ENCODE measurements at places on chromosomes 2 and 18.

GRCh38 chr2:219511547-219512325, 2.5 kb upstream of the ASIC4 start:
- no peak for DNase-seq

GRCh38 chr2:10632230-10632629, 57.5 kb downstream of the NOL10 start:
- DNase-seq: no peak

DNA sequence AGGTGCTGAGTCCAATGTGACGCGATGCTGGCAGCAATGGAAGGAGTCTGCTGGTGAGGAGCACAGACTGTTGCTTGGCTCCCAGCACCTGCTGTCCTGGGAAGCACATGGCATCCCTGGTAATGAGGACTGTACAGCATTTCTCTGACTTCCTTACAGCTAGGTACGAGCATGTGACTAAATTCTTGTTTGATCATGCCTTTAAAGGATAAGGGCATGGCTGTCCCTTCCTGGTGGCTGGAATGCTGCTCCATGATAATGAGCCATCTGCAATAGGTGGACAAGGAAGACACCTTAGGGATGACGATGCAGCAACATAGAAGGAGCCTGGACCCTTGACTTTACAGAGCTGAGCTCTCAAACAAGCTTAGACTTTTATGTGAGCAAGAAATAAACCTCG, 278.0 kb upstream of the SPRED2 start:
- DNase-seq: no peak

- no peak for DNase-seq
Observed at GRCh38 chr2:150561076-150561475, 73.6 kb upstream of the RND3 start.

GRCh38 chr2:192139813-192140212, 54.9 kb downstream of the TMEFF2 start:
- no peak for DNase-seq

- DNase-seq: no peak
Observed at GRCh38 chr2:128410035-128410757, 91.5 kb upstream of the HS6ST1 start.

GRCh38 chr2:241870611-241871537, 1.3 kb downstream of the RTP5 start:
- no peak for DNase-seq

DNA sequence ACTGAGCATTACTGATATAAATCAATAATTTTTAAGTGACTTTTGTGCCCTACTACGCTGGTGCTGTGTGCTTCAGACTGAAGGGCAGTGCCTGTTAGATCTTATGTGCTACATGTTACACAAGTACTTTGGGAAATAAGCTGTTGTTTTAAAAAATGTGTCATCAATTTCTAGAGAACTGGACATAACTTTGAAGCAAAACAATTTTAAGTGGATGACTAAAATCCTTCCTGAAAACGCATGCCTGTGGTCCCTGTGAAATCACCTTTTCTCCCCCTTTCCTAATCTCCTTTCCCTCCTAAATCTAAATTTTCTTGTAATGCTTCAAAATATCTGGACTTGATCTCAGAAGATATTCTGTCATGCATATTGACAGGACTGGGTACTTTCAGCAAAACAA, 7.1 kb upstream of the IL1RL1 start:
- DNase-seq: no peak

- no peak for DNase-seq
Observed at GRCh38 chr2:8251291-8251690, 430.6 kb upstream of the ID2 start.

- DNase-seq: no peak
Observed at GRCh38 chr18:77397617-77398016, 148.0 kb downstream of the GALR1 start.

- no peak for DNase-seq
Observed at GRCh38 chr2:218125095-218125494, 733 bp upstream of the CXCR2 start.

DNA sequence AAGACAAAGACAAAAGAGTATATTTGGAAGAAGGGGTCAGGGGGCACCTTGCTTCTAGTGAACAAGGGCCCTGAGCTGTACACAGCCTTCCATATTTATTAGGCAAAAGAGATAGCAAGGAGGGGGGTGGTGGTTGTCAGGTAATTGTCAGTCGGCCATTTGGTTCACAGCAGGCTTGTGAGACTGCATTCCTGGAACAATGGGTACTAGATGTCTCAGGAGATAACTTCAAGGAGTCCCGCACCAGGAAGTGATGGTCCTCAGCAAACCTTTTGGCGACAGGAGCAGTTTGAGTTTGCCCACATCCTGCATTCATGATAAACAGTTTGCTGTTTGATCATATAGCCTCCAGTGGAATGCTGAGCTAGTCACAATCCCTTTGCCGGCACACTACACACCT, 376.4 kb upstream of the RAB12 start:
- DNase-seq: no peak

DNA sequence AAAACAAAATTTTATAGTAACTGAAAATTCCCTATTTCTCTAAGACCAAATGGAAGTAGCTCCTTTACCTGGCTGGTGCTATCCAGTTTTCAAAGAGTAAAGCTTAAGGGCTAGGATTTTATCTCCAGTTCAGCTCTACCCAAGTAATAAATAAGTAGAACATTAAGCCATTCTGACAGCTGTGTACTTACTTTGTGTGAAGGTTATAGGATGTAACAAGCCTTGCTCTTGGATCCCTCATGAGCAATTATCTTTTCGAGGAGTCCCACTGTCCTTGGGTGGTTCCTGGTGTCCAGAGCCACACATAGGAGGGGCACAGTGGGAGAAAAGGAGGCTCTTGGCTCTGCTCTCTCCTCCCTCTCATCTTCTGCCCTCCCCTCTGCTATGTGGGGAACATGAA, 45.5 kb downstream of the KIF5C start:
- DNase-seq: no peak

- DNase-seq: no peak
Observed at GRCh38 chr2:241722896-241723454, 11.5 kb upstream of the D2HGDH start.

- peak; percentile 79 for DNase-seq
Observed at GRCh38 chr18:7221424-7222155, 9.3 kb upstream of the LRRC30 start.

- no peak for DNase-seq
Observed at GRCh38 chr18:35547008-35547605, 34.4 kb upstream of the GALNT1 start.

DNA sequence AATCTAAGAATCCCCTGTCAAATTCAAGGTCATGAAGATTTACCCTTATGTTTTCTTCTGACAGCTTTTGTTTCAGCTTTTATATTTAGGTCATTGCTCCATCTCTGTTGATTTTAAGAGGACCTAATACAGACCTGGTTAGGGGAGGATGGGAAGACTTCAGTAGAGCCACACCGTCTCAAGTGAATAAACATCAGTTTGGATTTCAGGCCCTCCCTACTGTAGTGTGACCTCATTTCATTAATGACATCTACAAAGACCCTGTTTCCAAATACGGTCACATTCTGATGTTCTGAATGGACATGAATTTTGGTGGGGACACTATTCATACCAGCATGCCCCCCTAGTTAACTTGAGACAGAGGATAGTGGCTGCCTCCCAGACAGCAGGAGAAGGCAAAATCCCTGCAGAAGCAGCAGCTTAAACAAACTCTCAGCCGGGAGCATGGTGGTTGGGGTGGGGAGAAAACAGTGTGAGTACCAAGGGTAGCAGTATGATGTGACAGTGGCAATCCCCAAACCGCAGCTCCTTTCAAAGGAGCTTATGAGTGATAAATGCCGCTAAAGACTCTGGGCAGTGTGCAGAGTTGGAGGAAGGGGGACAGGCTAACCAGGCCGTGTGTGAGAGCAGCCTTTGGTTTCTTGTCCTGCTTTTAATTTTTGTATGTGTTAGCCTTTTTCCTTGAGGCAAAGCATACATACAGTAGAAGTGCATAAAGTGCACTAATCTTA, 65.9 kb upstream of the TNP1 start:
- no peak for DNase-seq

- DNase-seq: no peak
Observed at GRCh38 chr18:255171-255570, 12.7 kb downstream of the THOC1 start.

GRCh38 chr2:224412141-224413015, 10.5 kb upstream of the FAM124B start:
- DNase-seq: no peak

DNA sequence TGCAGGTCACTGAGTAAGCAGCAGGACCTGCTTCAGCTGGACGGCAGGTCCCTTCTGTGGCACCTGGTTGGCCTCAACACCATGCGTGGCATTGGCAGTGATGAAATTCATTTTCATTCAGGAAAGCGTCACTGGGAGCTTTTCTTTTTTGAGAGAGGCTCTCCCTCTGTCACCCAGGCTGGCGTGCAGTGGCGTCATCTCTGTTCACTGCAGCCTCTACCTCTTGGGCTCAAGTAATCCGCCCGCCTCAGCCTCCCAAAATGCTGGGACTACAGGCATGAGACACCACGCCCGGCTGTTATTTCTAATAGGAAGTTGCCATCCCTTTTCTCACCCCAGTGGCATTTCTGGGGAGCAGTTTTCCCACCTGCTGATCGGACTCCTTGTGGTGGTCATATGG, 39.3 kb downstream of the NCK2 start:
- DNase-seq: no peak

DNA sequence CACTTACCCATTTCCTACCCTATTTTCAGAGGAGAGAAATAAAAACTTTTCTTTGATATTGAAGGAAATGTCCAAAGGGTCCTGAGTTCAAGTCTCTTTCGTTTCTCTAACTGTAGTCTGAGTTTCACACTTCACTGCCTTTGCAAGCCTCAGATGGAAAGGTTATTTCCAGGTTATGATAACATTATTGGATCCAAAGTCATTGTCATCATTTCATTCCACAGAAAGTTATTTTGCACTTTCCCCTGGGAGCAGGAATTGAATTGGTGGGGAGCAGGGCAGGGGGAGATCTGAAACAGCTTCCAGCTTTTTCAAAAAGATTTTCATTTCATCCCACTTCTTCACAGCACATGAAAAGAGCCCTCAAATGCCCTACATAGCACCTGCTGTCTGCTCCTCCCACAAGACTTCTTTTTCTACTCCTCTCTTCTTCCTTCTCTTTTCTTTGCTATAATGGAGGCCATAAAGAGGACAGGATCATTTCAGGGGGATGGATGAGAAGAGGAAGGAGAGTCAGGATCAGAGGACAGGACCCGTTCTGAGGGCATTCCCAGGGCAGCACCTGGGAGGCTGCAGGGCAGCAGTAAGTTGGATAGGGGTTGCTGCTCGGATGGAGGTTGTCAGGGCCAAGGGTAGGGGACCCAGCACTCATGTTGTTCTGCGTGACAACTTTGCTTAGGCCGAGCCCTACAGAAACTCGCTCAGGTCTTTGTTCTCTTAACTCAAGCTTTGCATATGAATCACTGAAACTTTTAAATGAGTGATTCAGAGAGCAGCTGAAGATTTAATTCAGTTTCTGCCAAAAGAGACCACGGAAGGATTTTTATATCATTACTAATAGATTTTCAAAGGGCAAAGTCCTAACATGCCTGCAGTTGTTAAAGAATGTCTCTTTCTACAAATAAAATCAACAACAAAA, 11.4 kb upstream of the GALNT5 start:
- DNase-seq: no peak

- DNase-seq: peak; percentile 31
Observed at GRCh38 chr2:130372833-130373807, 17.3 kb downstream of the PTPN18 start.

GRCh38 chr2:16203691-16204090, 263.3 kb downstream of the MYCN start:
- DNase-seq: no peak

DNA sequence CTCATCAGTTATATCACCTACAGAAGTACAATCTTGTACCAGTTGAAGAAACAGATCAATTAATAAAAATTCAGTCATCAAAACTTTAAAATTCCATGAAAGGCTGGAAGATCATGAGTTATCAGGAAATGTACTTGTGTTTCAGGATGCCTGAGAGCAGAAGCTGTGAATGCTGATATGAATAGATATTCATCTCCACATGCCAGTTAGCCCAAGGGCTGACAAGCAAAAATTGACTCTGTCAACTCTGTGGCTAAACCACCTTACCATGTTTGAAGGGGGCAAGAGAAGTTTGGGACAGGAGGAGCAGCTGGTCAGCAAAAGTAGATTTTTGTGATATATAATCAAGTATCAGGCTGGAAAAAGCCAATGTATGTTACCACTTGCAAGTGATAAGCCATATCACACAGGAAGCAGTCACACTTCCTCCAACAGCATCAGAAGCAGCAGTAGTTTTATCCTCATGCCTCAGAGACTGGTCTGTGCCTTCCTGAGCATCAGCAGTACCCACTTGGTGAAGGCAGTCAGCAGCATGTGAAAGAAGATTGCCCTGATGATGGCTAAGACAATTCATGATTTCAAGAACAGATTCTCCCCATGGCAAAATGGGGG, 328.2 kb upstream of the CNTNAP5 start:
- DNase-seq: no peak

DNA sequence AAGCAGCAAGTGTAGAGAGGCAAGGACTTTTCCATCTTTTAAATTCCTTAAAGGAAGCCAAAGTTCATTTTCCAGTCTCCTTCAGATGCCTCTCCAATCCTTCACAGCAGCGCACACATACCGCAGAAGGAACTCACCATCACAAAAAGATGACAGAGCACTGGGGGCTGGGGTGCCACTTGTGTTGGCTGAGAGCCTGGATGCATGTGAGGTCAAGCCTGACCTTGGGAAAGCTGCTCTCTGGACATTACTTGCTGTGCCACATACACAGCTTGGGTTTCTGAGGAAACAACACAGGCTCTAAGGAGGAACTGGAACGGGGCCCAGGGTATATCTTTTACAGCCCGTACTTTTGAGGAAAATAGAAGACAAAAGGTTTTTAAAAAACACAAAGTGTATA, 364.3 kb upstream of the MEX3C start:
- no peak for DNase-seq

DNA sequence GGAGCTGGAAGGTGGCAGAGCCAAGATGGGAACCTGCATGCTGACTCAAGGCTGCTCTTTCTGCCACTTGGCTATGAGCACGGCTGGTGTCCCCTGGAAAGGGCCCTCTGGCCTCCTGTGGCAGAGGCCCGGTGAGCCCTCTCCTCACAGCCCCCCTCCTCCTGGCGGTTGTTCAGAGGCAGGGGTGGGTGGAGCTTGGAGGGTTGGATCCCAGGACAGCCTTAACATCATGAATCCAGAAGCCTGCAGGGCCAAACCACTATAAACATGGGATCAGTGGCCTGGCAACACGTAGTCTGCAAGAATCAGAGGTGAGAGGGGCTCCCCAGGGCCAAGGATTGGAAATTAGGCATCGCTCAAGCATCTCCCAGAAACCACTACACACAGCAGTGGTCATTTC, 48.5 kb upstream of the LOXHD1 start:
- no peak for DNase-seq
